ENCODE measurements at places on chromosomes 7 and 10. TPM values are rescaled to one million over a fixed set of nuclear protein-coding genes. Genes with fewer than 3 reads are reported as not detected.

- no peak for DNase-seq
These were observed 17.5 kb upstream of the ZNF467 start for GRCh38 chr7:149790754-149791360.

DNA sequence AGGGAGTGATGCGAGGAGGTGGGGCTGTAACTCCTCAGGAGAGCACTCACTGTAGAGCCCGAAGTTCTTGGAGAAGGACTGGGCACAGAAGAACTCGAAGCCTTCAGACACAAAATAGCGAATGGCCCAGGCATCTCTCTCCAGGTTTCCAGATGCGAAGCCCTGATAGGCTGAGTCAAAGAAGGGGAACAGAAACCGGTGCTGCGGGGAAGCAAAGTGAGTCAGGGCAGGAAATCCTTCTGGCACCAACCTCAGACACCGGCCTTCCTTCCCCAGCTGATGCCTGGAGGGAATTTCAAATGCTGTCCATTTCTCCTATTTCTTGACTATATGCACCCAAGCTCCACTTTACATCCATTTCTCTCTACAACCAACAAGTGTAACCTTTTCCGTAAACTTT lies 26.8 kb downstream of the GOT1 start:
- no peak for DNase-seq

DNA sequence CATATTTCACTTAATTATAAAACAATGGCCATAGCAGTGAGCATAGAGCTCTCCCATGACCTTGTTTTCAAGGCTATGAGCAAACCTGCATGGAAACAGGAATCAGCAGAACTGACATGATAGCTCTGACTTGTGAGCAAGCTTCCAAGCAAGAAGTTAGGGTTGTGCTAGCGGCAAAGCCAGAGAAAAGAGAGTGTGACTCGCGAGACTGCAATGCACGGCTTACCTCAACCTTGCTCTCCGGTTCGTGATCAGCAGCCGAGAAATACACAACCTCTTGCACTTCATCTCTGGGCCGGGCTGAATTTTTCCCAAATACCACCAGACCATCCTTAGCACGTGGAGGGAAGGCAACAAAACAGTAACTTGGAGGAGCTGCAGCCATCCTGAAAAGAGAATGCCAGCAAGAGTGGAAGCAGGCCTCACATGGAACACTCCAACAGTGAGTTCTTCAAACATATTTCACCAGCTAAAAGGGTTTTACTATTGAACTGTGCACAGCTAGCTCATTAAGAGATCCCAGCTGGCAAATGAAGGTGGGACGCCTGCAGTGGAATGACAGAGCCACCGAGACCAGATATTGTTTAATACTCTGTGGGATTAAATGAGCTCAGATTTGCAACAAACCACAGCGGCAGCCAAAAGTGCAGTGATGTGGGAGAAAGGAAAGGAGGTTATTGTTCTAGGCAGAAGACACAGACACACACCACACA lies 20.8 kb downstream of the SCRN1 start:
- DNase-seq: no peak

GRCh38 chr10:47396311-47396717 lies 12.2 kb upstream of the ZNF488 start:
- no peak for DNase-seq

- no peak for DNase-seq
These were observed 14.7 kb downstream of the CHST15 start for GRCh38 chr10:124078714-124079113.

SFTPA1 gene
- not detected for total RNA-seq

HMX3 gene
- not detected for total RNA-seq

MRC1 gene
- total RNA-seq: 3.7 TPM

PLXNA4 gene
- 67.7 TPM for total RNA-seq

MSS51 gene
- total RNA-seq: 1.6 TPM
